ENCODE measurements at places on chromosomes 12 and 14. TPM values are rescaled to one million over a fixed set of nuclear protein-coding genes. Genes with fewer than 3 reads are reported as not detected.

The KRT4 gene
- total RNA-seq, result not detected

The KLRC1 gene
- total RNA-seq, result 0.24 TPM

The P2RX4 gene
- total RNA-seq, result 21.9 TPM

The NDUFA9 gene
- 40.0 TPM for total RNA-seq

The GPR137C gene
- 0.85 TPM for total RNA-seq

The IPO8 gene
- total RNA-seq, result 18.0 TPM

The NUAK1 gene
- 30.1 TPM for total RNA-seq

The CCDC177 gene
- not detected for total RNA-seq

The KCNK13 gene
- total RNA-seq, result 0.93 TPM

The AEBP2 gene
- 14.2 TPM for total RNA-seq

The DPPA3 gene
- total RNA-seq, result not detected

The TUNAR gene
- not detected for total RNA-seq

The CACNA1C gene
- total RNA-seq, result 93.6 TPM

The FITM1 gene
- 180 TPM for total RNA-seq

The CAPS2 gene
- total RNA-seq, result 11.3 TPM

DNA sequence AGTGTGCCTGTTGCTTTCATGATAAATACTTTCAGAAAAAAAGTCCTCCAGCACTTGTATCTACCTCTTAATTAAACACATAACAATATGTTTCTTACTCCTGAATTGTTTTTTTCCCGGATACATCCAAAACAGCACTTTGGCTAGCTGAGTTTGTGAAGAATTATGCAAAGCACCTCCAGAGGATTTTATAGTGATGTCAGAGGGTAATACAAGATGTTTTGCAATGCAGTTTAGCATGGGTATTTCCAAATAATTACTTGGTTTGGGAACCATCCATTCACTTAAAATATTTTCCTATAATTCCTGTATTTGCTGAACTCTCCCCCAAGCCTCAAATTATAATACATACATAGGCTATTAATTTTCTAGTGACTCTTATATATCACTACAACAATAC, 37.7 kb upstream of the DBX2 start:
- H3K27ac ChIP-seq, result no peak overlapping the region
- no peaks in the 10 kb centered on the region for H3K27me3 ChIP-seq
- H3K4me1 ChIP-seq, result no peaks in the 10 kb centered on the region
- DNase-seq, result no peak
- no peak overlapping the region for H3K4me3 ChIP-seq

- no peaks in the 10 kb centered on the region for H3K4me1 ChIP-seq
- no peak for DNase-seq
- H3K36me3 ChIP-seq, result no peaks in the 10 kb centered on the region
Measured at GRCh38 chr14:80605536-80605935, 336.0 kb downstream of the CEP128 start.

DNA sequence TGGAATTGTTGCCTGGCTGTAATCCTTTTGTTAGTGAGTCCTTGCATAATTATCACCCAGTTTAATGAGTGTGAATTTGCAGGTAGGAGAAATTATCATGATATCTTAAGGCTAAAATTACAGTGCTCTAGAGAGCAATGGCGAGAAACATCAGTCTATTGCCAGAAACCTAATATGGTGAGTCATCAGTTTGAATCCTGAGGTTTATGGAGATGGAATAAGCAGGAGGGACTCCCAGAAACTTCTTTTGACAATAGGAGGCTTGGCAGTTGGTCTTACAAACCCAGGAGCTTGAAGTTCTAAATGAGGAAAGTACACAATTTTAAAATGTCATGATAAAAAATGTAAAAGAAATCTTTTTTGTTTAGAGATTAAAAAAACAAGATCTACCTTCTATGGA, 31.5 kb upstream of the CRADD start:
- H3K4me1 ChIP-seq, result no peaks in the 10 kb centered on the region
- no peak overlapping the region for H3K4me3 ChIP-seq
- no peaks in the 10 kb centered on the region for H3K36me3 ChIP-seq
- no peaks in the 10 kb centered on the region for H3K27me3 ChIP-seq
- DNase-seq, result no peak
- H3K27ac ChIP-seq, result no peak overlapping the region

DNA sequence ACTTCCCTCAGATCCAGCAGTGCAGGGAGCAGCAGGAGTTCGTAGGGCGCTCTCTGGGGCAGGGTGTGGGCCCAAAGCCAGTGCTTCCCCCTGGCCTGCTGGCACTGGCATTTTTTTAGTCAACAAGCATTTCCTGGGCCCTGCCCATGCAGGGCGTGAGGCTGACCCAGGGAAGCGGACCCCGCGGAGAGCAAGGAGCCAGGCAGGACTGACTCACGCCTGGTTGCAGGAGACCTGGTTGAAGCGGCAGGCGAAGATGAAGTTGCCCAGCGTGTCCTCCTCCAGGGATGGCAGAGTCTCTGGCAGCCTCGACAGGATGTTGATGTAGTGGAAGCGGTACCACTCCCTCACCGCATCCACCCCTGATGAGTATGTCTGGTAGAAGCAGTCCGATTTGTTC, 13.5 kb downstream of the SCNN1A start:
- no peak overlapping the region for H3K4me3 ChIP-seq
- H3K36me3 ChIP-seq, result no peaks in the 10 kb centered on the region
- no peaks in the 10 kb centered on the region for H3K27me3 ChIP-seq

- H3K27me3 ChIP-seq, result no peaks in the 10 kb centered on the region
- H3K4me3 ChIP-seq, result no peak overlapping the region
- H3K4me1 ChIP-seq, result peaks cover 34% of the 10 kb centered on the region
- H3K27ac ChIP-seq, result no peak overlapping the region
- DNase-seq, result no peak
Measured at GRCh38 chr12:62705846-62706245, 229.1 kb downstream of the PPM1H start.

DNA sequence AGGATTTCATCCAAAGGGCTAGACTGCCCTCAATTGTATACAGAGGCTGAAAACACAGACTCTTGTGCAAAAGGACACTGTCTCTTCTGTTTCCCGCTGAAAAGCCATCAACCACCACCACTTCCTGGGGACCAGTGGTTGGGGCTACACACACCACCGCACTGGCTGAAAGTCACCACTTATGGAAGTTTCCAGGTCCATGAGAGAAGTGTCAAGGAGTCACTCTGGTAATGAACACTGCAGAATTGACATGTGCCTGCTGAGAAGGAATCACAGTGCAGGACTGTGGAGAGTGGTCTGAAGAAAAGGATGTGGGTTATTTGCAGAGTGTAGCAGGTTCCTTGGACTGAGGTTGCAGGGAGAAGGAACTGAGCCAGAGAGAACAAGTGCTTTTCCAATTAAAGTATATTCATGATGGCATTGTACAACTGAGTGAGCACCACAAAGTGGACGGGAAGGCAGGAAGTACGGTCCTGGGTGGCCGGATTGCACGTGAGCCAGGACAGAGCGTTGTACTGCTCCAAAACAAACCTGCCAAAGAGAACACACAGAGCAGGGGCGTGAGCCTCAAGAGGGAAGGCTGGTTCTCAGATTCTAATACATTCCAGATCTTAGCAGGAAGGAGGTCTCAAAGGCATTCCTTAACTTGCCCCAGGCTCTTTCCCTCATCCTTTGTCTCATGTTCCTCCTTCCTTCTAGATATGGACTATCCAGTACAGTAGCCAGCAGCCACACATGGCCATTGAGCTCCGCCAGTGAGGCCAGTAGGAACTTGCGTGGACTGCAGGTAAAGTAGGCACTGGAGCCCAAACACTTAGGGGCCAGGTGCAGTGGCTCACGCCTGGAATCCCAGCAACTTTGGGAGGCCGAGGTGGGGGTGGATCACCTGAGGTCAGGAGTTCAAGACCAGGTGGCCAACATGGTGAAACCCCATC, 316.4 kb downstream of the MED13L start:
- H3K4me1 ChIP-seq, result no peaks in the 10 kb centered on the region
- H3K36me3 ChIP-seq, result peaks cover 65% of the 10 kb centered on the region
- no peak overlapping the region for H3K27ac ChIP-seq
- no peak for DNase-seq
- no peaks in the 10 kb centered on the region for H3K27me3 ChIP-seq

GRCh38 chr12:10558789-10559188, 53.1 kb downstream of the EIF2S3B start:
- no peak for DNase-seq
- no peaks in the 10 kb centered on the region for H3K36me3 ChIP-seq
- H3K27me3 ChIP-seq, result no peaks in the 10 kb centered on the region
- H3K27ac ChIP-seq, result no peak overlapping the region

DNA sequence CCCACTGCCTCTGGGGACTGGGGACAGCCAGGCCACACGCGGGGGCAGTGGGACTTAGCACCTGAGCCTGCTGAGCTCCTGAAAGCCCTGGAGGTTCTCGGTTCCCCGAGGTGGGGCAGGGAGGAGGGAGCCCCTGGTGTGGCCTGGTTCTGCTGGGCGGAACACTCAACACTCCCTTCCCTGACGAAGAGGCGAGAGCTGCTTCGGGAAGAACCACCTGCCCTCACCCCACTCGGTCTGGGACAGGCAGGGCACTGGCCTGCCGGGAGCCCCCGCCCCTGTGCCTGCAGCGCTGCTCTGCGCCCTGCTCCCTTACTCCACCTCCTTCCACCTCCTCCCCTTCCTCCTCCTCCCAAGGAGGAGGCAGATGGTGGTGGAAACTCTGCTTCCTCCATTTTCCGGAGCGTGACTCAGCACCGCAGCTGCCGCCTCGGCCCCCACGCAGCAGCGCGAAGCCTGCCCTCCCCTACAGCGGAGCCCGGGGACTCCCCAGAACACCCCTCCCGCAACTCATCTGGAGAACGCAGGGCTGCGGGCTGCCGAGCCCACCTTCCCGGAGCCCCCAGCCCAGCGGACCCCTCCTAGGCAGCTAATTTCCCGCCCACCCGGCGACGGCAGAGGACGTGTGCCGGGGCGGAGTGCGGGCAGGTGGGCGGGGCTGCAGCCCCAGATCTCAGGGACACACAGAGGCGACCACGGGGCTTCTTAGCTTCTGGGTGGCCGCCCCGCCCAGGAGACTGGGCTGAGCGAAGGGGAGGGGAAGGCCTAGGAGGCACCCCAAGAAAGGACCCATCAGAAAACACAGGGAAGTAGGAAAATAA, 11.7 kb upstream of the INF2 start:
- H3K27ac ChIP-seq, result peak overlapping the region; percentile 79
- H3K4me3 ChIP-seq, result peak overlapping the region; percentile 57
- no peak for DNase-seq
- H3K27me3 ChIP-seq, result no peaks in the 10 kb centered on the region
- H3K36me3 ChIP-seq, result no peaks in the 10 kb centered on the region

- H3K36me3 ChIP-seq, result no peaks in the 10 kb centered on the region
- no peak for DNase-seq
- no peaks in the 10 kb centered on the region for H3K27me3 ChIP-seq
- H3K4me1 ChIP-seq, result no peaks in the 10 kb centered on the region
- no peak overlapping the region for H3K27ac ChIP-seq
Measured at GRCh38 chr12:112837629-112838197, 46.2 kb downstream of the RPH3A start.

- no peaks in the 10 kb centered on the region for H3K36me3 ChIP-seq
- H3K4me3 ChIP-seq, result no peak overlapping the region
- no peaks in the 10 kb centered on the region for H3K27me3 ChIP-seq
- H3K27ac ChIP-seq, result no peak overlapping the region
- H3K4me1 ChIP-seq, result no peaks in the 10 kb centered on the region
Measured at GRCh38 chr14:64963611-64964010, 8.5 kb downstream of the RAB15 start.

GRCh38 chr12:107847430-107847829, 72.9 kb downstream of the ASCL4 start:
- H3K4me1 ChIP-seq, result peaks cover 17% of the 10 kb centered on the region
- H3K4me3 ChIP-seq, result no peak overlapping the region
- H3K27me3 ChIP-seq, result peaks cover 19% of the 10 kb centered on the region

- no peak for DNase-seq
- H3K27ac ChIP-seq, result no peak overlapping the region
- no peaks in the 10 kb centered on the region for H3K27me3 ChIP-seq
- no peaks in the 10 kb centered on the region for H3K4me1 ChIP-seq
Measured at GRCh38 chr12:119630223-119630780, 36.7 kb downstream of the TMEM233 start.

GRCh38 chr14:33369972-33370371, 431.3 kb downstream of the NPAS3 start:
- H3K36me3 ChIP-seq, result no peaks in the 10 kb centered on the region
- no peaks in the 10 kb centered on the region for H3K27me3 ChIP-seq
- H3K27ac ChIP-seq, result no peak overlapping the region
- H3K4me3 ChIP-seq, result no peak overlapping the region
- no peaks in the 10 kb centered on the region for H3K4me1 ChIP-seq

DNA sequence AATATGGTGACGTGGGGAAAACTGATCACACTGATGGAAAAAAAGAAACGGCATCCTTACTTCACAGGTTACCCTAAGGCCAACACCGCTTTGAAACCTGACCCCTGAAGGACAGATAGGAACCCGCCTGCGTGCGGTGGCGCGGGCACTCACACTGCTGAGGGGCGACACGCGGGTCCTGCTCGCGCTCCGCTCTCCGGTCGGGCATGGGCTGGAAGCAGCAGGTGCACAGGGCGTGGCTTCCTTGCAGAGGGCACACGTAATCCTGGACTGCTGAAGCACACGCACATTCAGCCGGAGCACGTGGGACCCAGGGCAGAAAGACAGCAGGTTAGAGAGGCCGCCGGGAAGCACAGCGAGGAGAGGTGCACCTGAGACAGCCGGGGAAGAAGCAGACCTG, 22.8 kb upstream of the GOLGA3 start:
- no peak overlapping the region for H3K4me3 ChIP-seq
- no peaks in the 10 kb centered on the region for H3K27me3 ChIP-seq
- no peaks in the 10 kb centered on the region for H3K4me1 ChIP-seq
- no peak for DNase-seq
- H3K27ac ChIP-seq, result no peak overlapping the region

DNA sequence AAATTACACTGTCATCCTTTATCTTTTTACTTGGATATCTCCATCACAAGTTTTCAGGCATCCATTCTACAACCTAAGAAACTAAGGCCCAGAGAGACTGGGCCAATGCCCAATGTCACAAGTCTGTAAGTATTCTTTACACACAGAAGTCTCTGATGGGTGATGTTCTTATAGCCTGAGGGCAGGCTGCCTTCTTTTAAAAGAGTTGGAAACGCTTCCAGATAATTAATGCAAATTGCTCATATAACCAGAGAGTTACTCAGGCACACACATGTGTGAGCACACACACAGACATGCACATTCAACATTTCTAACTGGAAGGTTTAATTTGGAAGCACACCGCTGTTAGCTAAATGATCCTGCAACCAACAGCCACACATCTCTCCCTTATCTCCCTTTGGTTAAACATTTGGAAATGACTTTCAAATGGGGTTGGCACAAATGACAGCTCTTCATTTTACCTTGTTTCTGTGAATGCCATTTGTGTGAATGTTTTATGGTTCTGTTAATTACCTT, 160.8 kb upstream of the TMPO start:
- DNase-seq, result no peak
- no peak overlapping the region for H3K4me3 ChIP-seq
- H3K27ac ChIP-seq, result no peak overlapping the region
- no peaks in the 10 kb centered on the region for H3K36me3 ChIP-seq
- no peaks in the 10 kb centered on the region for H3K4me1 ChIP-seq

- H3K36me3 ChIP-seq, result no peaks in the 10 kb centered on the region
Measured at GRCh38 chr12:69553628-69554248, 31.5 kb upstream of the CCT2 start.

DNA sequence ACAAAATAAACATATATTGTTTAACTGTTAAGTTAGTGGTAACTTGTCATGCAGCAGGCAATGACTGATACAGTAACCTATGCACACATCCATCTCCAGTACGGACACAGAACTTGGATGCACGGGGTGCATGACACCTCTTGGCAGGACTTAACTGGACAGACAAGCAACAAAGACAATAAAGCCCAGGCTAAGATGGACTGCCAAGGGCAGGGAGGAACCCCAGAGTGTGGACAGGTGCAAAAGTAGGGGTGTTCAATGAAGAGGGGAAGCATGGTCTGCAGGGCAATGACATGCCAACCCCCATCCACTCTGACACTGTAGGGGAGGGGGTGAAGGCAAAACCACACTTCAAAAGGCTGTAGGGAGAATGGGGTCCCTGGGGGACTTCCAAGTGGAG, 11.7 kb downstream of the SSH1 start:
- H3K27me3 ChIP-seq, result no peaks in the 10 kb centered on the region
- H3K4me3 ChIP-seq, result no peak overlapping the region
- peaks cover 30% of the 10 kb centered on the region for H3K36me3 ChIP-seq
